ENCODE measurements at places on chromosomes 7 and 10.

DNA sequence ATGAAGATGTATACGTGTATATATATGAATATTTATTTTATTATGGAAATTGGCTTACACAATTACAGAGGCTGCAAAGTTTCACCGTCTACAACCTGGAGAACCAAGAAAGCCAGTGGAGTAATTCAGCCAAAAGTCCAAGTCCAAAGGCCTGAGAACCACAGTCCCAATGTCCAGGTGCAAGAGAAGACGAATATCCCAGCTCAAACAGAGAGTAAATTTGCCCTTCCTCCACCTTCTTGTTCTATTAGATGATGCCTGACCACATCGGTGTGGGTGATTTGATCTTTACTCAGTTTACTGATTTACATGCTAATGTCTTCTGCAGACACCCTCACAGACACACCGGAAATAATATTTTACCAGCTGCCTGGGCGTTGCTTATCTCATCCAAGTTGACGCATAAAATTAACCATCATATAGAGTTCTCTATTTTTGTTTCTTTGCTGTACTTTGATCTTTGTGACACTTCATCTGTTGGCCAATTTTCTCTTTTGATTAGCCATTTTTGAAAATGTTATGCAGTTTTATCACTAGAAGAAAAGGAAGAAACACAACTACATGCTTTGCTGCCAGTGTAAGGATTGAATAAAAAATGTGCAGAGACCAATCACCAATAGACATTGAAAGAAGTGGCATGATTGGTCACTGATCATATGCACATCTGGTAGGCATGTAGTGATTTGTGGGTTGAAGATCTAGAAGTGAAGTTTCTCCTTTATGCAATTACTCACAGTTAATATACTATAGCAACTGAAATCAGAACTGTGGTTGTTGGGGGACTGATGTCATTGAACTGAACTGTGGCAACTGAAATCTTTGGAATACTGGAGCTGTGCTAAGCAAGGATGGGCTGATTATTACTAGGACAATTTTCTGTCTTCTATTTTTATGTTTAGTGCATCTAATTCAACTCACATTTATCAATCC, 68.5 kb downstream of the EPDR1 start:
- no peak for DNase-seq

DNA sequence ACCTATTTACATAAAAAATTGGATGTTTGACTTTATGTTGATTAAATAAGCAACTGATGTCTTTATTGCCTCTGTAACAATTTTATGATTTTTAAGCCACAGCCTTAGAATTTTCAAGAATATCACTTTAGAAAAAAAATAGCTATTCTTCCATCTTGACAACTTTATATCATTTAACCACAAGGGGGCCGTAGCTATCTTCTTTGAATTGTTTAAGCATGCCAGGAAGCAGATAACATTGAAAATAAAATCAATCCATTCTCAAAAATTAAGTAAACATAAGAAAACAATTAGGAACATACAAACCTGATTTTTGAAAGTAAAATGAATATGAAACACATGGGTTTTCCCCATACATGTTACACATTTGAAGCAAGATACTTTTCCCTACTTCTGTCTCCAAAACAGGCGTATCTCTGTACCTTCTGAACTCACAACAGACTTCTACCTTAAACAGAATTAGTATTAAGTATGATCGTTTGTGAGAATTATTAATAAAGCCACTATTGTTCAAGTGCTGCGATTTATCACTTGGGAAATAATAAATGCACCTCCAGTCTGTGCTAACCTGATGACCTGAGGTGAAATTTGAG, 209.0 kb downstream of the CACNA2D1 start:
- DNase-seq = no peak

GRCh38 chr10:116029826-116030225, 243.2 kb downstream of the GFRA1 start:
- DNase-seq = no peak

DNA sequence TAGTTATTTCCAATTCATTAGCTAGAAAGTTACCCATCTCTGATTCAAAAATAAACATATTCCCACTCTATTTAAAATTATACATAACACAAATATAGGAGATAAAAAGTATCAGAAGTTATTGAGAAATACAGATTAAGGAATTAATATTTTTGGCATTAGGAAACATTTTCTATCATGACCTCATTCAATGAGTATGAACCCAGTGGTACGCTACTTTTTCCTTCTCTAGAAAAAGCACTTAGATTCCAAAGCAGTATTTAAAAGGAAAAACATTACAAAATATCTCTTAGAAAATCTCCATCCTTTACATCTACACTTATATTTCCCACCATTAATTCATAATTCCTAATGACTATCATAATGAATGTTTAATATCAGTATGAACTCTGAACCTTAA, 240.6 kb upstream of the GNAI1 start:
- no peak for DNase-seq

GRCh38 chr10:27620430-27621397, 116.6 kb downstream of the RAB18 start:
- DNase-seq = no peak

- no peak for DNase-seq
Measured at GRCh38 chr7:33701927-33702326, 203.4 kb upstream of the BMPER start.

DNA sequence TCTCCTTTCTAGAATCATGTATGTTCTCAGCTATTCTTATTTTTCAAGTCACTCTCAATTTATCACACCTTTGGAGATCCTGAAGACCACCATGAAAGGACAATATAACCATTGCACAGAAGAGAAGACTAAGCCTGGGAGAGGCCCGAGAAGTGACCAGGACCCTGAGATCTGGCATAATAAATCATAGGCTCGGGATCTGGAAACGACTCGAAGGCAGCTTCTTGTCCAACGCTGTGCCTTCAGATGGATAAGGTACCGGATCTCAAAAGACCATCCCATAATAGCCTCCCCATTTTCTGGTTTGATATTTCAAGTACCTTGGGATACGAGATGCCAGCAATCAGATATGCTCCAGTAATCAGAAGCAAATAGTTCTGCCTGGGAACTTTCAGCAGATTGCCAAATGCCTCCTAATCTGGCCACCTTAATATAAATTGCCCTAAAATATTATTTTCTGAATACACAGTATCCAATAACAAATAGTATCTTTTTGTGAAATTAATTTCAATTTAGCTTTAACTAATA, 179.2 kb upstream of the ZMIZ1 start:
- no peak for DNase-seq

DNA sequence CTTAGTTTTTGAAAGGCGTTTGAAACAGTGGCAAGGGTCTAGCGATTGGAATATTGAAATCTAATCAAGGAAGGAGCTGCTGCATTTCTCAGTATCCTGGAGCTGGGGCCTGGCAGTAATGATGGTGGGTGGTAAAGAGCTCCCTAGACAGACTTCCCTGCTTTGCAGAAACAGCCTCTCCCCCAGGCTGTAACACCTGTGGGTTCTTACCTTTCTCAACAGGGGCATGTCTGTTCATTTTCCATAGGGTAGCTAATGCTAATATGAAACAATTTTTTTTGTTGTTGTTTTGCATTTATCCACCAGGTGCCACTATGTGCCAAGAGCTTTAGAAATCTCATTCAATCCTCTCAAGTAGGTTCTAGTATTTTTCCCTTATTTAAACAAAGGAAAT, 345.5 kb downstream of the REEP3 start:
- DNase-seq = no peak

- no peak for DNase-seq
Measured at GRCh38 chr10:51244748-51245490, 170.6 kb downstream of the PRKG1 start.

DNA sequence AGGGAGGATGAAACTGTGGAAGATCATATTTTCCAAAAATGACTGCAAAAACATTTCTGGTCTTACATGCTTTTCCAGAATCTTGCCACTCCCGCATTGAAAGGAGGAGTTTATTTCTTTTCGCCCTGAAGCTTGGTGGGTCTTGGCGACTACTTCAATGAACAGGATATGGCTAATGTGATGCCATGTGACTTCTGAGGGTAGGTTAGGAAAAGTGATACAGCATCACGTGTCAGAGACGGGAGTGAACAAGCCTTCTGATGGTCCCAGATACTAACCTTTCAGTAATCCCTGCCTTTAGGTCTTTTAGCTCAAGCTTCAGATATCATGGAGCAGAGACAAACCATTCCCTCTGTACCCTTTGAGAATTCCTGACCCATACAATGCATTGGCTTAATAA, 192.2 kb upstream of the HPS1 start:
- no peak for DNase-seq

GRCh38 chr10:59397961-59398360, 35.6 kb upstream of the FAM13C start:
- no peak for DNase-seq

- DNase-seq = no peak
Measured at GRCh38 chr7:38169847-38170246, 8.2 kb upstream of the STARD3NL start.

GRCh38 chr10:97868134-97868685, 18.6 kb downstream of the GOLGA7B start:
- DNase-seq = no peak

DNA sequence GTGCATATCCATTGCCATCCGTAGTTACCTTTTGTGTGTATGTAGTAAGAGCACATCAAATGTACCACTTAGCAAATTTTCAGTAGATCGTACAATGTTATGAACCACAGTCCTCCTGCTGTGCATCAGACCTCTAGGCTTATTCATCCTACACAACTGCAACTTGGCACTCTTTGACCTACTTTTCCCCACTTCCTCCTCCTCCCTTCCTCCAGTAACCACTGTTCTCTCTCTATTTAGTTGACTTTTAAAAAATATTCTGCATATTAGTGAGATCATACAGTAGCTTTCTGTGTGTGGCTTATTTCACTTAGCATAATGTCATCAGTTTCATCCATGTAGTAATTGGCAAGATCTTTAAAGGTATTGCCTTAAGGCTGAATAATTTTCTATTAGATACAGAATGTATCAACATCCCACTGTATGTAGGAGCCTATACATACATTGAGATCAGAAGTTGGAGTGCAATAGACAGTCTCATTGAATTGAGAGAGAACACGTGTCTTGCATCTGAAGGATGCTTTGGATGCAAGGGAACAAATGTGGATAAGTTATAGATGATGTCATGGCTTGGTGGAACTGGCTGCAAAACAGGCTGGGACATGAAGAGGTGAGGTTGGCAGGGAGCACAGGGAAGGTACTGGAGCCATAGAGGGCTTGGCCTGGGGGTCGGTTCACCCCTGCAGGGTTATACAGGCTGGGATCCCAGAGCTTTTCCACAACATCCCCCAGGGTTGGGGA, 83.0 kb upstream of the FAM180A start:
- DNase-seq = no peak

GRCh38 chr7:48179496-48180030, 8.3 kb downstream of the ABCA13 start:
- no peak for DNase-seq

- no peak for DNase-seq
Measured at GRCh38 chr10:88936656-88937055, 15.9 kb downstream of the ACTA2 start.

DNA sequence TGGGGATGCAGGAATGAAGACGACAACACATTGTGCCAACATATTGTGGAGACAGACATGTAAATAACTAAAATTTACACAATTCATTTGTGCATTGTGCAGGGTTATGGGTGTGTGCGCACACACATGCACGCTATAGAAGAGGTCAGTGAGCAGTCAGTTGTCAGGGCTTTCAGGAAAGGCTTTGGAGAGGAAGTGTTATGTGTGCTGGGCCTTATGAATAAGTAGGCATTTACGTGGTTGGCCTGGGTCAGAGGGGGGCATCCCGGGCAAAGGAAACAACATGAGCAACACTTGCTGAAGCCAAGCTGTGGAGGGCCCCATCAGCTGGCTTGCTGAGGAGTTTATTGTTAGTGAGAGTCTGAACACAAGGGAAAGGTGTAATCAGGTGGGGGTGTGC, 4.1 kb downstream of the PRXL2A start:
- DNase-seq = no peak

GRCh38 chr10:34868589-34868988, 53.5 kb upstream of the PARD3 start:
- DNase-seq = no peak

GRCh38 chr7:128360359-128360678, 1.2 kb downstream of the PRRT4 start:
- no peak for DNase-seq

- no peak for DNase-seq
Measured at GRCh38 chr10:109030581-109031210, 892.6 kb downstream of the XPNPEP1 start.

DNA sequence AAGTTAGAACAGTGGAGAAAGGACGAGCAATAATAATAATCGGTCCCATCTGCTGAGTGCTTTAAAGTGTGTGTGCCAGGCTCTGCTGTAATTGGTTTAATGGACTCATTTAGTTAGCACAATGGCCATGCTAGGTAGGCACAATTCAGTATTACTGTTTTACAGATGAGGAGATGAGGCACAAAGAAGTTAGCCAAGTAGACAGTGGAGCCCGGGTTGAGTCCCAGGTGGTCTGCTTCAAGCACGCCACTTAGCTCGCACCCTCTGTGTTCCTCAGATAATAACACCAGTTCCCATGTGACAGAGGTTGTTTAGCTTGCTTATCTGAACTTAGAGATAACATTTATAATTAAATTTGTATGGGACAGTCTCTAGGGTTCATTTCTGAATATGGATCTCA, 101.6 kb upstream of the GJD4 start:
- no peak for DNase-seq

All from cortex of kidney (tissue), 1 donor.